ENCODE measurements at places on chromosomes 12 and 14.

DNA sequence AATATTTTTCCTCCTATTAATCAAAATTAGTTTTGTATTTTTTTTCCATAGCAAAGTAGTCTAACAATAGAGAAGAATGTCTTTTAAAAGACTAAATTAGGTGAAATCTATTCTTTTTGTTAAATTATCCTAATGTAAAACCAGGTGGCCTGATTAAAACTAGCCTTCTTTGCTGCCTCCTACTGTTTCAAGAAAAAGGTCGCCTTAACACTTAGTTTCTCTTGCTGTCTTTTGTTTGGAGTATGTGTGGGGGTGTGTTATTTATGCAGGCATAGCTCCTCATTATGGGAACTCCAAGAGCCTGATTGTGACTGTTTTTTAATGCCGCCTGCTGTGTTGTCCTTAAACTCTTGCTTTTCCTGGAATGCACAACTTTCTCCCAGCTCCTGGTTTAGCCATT lies 855.3 kb downstream of the DIO2 start:
- DNase-seq, result peak; percentile 22

DNA sequence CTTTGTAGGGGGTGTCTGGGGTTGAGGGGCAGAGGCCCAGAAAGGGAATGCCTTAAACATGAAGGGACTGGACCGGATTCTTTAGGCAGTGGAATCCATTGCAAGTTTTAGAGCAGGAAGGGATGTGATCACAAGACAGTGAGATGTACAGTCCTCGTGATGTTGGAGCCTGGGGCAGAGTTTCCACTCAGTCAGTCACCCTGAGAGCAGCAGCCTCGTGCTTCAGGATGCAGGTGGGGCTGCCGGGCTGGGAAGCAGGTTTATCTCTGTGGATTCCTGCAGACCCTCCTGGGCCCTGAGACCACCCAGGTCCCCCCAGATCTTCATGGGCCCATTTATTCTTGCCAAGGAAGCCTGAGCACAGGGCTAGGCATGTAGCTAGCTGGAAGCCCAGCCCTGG lies 38.5 kb downstream of the RIN3 start:
- peak; percentile 58 for DNase-seq

DNA sequence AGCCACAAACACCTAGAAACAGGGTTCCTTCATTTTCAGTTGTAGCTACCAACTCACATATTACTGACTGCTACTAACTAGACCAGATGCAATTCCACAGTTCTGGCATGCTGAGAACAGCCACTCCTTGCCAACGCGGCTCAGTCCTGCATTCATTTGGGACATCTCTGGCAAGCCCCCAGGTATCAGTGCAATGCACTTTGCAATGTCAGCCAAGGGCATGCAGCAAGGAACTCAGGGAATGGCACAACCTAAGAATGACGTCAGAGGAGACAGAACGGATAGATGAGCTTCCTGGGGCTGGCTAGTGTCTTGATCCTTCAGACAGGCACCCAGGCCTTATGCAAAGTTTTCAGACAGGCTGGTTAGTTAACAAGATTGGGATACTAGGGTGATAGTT lies 29.6 kb downstream of the MAP3K9 start:
- DNase-seq, result no peak

DNA sequence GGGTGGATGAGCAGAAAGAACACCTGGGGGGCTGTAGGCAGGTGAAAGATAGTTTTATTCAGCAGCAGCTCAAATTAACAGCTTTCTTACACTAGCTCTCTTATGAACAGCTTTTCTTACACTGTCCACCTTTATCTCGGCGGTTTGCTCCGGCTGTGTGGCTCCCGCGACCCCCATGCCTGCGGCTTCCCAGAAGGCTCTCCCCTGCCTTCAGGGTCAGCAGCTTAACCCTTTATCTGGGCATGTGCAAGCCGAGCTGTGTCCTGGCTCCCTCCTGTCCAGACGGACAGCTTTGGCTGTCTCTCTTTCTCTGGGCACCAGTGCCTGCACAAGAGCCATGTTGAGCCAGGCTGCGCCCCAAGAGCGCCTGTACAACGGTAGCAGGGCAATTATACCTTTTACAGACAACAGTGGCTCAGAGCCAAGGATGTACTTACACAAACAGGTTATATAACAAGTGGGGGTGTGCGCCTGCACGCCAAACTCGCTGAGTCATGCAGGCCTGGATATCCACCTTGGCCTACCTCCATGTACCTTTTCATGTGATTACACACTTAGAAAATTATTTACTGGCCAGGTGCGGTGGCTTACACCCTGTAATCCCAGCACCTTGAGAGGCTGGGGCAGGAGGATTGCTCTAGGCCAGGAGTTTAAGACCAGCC lies 28.5 kb upstream of the KLHL42 start:
- no peak for DNase-seq

DNA sequence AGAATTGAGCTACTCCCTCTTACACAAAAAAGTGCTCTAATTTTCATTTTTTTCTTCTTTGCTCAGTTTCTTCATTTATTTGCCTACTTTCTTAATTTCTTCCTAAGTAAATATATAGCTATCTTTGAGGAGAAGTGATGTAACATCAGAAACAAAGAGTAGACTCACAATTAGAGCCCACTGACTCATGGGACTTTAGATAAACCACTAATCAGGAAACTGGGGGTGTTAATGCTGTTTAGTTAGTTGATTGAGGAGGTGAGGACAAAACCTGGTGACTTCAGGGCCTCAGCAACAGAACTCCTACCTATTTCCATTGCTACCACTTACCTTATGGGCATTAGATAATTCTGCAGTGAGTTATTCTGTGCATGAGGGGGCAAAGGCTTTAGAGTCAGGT lies 151.7 kb downstream of the MON2 start:
- DNase-seq, result no peak

GRCh38 chr12:64636856-64637255 lies 26.6 kb downstream of the RASSF3 start:
- DNase-seq, result no peak

GRCh38 chr12:81668475-81668874 lies 90.7 kb downstream of the PPFIA2 start:
- peak; percentile 93 for DNase-seq

DNA sequence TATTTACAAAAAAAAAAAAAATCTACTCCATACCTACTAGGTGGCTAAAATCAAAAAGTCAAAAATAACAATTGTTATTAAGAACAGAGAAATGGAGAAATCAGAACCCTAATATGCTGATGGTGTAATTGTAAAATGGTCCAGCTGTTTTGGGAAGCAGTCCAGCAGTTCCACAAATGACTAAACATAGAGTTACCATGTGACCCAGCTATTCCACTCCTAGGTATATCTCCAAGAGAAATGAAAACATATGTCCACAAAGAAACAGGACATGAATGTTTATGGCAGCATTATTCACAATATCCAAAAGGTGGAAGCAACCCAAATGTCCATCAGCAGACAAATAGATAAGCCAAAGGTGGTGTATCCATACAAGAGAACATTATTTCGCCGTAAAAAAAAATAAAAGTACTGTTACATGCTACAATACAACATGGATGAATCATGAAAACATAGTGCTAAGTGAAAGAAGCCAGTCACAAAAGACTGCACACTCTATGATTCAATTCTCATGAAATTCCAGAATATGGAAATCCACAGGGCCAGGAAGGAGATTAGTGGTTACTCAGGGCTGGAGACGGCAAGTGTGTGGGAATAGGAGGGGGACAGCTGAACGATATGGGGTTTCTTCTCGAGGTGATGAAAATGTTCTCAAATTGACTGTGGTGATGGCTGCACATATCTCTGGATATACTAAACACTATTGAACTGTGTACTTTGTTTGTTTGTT lies 9.1 kb upstream of the DPF3 start:
- no peak for DNase-seq

DNA sequence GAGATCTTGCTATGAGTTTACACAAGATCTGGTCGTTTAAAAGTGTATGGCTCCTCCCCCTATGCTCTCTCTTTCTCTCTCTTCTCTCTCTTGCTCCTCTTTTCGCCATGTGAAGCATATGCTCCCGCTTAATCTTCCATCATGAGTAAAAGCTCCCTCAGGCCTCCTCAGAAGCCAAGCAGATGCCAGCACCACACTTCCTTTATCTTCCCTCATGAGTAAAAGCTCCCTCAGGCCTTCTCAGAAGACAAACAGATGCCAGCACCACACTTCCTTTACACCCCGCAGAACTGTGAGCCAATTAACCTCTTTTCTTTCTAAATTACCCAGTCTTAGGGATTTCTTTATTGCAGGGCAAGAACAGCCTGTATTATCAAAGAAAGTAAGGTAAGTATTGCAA lies 152.4 kb downstream of the SEC23A start:
- no peak for DNase-seq

GRCh38 chr14:75141967-75142366 lies 15.1 kb upstream of the NEK9 start:
- DNase-seq, result no peak

DNA sequence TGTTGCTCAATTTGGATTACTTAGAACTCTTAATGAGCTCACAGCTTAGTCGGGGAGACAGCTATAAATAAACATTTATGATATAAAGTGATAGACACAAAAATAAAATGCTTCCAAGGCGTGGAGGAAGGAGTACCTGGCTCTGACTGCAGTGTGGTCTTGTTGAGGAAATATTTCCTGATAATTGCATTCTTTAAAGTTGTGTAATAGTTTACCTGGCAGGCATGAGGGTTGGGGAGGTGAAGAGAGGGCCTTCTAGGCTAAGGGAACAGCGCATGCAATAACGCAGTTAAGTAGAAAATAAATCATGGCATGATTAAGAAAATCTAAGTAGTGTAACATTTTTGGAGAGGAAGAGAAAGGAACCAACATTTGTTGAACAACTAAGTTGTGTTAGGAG lies 260.5 kb upstream of the ATP2B1 start:
- no peak for DNase-seq

DNA sequence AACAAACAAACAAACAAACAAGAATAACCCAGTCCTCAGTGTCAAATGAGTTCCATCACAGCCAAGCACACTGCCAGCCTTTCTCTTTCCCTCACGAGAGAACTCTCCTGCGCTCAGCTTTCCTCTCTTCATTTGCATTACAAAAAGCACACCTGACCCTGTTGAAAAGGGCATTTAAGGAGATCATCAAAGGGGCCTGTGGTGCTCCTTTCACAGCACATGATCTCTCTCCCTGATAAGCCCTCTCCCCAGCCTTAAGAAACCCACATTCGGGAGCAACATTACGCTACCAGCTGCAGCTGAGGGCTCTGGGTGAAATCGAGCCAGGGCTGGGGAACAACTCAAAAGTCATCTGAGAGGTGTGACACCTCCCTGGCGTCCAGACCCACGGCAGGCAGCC lies 165.6 kb upstream of the TMCC3 start:
- no peak for DNase-seq

DNA sequence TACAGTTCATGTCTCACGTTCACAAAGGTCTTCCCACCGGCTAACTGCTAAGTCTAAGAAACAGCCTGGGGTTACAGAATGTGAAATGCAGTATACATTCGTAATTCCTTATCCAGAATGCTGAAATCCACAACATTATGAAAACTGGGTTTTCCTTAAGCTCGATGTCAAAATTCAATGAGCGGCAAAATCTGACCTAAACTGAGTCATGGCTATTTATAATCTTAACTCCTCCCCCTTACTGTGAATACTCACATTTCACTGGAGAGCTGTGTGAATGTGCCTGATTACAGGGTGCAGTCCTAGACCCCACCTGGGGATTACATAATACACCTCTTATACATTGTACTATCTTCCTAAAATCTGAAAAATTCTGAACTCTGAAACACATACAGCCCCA lies 35.3 kb downstream of the STX2 start:
- no peak for DNase-seq

- no peak for DNase-seq
Observed at GRCh38 chr14:34067587-34067986, 116.7 kb upstream of the EGLN3 start.

- DNase-seq, result peak; percentile 40
Observed at GRCh38 chr12:54526812-54527630, 22.4 kb upstream of the PDE1B start.

- no peak for DNase-seq
Observed at GRCh38 chr14:101867854-101868253, 96.5 kb upstream of the DYNC1H1 start.

Measured in COLO829 (cell line).